ENCODE measurements at places on chromosomes 1 and 21.

DNA sequence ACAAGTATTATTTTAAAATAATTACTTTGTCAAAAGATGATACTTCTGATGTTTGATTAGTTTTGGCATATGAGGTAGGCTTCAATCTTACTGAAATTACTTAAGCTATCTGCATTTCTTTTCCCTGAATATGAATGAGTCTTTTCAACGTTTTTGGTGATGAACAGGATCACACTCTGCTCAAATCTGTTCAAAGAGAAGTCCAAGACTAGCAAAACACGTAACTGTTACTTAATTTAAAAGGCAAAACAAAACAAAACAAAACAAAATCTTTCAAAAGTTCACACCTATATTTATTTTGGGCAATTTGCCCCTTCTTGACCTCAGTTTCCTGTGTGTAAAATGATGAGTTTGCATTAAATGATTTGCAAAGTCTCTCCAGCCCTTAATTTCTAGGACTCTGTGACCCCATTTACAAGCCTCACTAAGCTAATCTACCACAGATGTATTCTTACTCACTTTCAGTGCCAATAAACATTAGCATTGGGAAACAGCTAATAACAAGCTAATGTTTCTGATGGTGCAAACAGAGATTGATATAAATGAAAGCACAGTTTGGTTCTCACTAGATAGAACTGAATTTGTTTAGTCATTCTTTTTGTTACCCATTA is 865.4 kb downstream of the LTN1 start:
- DNase-seq, result no peak

DNA sequence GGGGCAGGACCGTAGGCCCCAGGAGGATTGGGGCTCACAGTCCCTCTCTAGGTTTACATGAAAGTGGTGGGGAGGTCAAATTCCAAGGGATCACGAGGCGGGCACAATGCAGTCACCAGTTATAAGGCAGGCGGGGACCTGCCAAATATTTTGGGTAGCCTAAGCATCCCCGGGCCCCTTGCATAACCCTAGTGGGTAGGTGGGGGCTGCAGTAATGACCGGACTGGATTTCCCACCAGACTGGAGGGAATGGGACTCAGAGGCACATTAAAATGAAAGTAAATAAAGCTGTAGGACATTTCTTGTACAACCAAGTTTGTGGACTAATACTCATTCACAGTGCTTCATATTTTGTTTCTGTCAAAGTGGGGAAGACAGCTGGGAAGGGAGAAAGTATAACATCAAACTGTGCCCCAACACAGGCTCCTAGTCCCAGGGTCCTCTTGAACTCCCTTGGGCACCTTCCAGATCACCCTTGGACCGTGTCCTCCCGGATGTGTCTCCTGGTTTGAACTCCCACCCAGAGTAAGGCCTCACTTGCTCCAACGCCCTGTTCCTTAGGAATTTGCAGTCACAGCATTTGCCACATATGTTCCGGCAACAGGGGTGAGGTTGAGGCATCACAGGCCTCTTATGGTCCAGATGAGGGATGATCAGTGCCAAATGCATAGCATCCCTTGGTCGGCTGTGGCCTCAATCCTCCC is 28.4 kb upstream of the KIAA0040 start:
- DNase-seq, result no peak

DNA sequence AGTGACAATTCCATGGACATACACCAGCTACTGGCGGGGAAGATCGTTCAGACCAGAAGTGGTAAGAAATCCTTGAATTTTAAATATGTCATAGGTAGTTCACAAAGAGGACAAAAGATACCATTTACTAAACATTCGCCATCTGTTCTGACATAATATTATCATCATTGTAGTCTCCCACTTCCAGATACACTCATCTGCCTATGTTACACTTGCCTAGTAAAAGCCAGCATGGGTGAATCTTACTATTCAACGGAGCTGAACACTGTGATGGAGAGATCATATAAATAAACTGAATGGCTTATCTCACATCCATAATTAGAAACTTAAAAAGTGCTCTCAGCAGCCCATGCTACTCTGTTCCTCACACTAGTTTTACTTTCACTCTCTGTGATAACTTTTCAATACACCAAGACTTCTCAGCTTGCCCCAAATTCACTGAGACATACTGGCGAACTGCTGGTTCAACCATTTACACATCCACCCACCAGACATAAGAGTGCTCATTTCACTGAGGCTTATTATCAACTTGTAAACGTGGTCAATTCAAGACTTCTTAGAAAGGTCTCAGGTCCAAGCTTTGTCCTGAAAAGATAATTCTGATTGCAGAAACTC is 463 bp upstream of the PRRC2C start:
- DNase-seq, result no peak

DNA sequence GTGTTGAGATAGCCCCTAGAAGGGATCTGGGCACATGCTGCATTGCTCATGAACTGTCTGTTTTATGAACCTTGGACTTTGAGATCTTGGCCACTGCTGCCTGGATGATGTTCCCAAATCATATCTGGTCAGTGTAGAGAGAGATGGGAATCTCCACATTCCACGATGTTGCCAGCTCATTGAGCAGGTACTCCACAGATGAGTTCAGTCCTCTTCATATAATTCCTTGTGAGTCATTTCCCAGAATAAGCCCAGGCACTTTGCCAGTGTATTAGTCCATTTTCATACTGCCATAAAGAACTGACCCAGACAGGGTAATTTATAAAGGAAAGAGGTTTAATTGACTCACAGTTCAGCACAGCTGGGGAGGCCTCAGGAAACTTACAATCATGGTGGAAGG is 254.0 kb upstream of the RUNX1 start:
- no peak for DNase-seq

- peak; percentile 43 for DNase-seq
Measured at GRCh38 chr1:9852410-9853248, 28.9 kb upstream of the CLSTN1 start.

DNA sequence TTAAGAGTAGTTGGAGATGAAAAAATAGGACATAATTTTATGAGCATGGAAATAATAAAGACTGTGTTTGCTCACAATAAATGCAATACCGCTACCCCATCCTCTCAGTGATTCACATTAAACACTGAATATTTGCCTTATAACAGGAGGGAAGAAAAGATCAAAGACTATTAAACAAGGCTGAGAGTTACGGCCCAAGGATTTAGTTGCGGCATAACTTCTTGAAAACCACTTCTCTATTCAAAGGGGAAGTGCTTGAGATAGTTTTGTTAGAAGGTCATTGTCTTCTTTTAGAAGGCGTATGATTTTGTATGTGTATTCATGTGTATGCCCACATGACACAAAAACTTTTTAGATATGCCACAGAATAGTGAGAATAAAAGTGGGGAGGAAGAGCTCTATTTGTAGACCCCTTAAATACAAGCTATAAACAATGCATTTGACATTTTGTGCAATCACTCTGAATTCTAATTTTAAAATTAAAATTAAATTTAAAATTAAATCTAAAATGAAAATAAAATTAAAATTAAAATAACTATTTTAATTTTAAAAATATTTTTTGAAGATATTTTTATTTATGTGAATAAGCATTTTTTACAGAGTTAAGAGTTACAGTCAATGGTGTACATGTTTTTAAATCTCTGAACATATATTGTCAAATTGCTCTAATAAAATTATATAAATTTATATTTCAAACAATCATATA is 986.6 kb upstream of the ADAMTS5 start:
- no peak for DNase-seq

DNA sequence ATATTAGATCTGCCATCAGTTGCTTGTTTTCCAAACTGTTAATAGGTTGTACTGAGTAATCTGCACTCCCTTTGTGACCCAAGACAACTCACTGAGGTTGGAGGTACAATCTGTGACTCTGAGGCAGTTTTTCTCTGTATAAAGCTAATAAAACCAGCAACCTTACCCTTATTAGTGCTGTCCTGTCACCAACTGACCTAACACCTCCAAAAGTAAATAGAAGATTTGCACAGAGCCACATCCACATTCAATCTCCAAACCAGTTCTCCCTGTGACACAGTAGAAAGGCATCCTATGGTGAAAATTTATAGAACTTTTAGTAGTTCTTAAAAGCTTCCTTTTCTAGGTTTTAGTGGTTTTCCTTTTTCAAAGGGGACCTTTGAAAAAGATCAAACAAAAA is 140.4 kb upstream of the ADGRL2 start:
- no peak for DNase-seq

DNA sequence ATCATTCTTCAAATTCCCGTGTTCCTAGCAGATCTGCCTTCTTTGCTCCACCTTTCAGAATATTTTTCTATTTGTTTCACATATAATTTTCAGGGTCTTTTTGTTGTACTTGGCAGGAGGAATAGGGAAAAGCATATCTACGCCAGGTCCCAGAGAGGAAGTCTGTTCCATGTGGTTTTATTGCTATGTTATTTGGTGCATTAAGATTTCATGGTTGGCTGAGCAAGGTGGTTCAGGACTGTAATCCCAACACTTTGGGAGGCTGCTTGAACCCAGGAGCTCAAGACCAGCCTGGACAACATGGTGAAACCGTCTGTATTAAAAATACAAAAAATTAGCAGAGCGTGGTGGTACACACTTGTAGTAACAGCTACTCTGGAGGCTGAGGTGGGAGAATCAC is 36.1 kb downstream of the COL6A1 start:
- DNase-seq, result no peak

- DNase-seq, result no peak
Measured at GRCh38 chr1:52579415-52579814, 22.8 kb upstream of the GPX7 start.

- peak; percentile 38 for DNase-seq
Measured at GRCh38 chr21:45482899-45483821, 59.1 kb downstream of the SLC19A1 start.

DNA sequence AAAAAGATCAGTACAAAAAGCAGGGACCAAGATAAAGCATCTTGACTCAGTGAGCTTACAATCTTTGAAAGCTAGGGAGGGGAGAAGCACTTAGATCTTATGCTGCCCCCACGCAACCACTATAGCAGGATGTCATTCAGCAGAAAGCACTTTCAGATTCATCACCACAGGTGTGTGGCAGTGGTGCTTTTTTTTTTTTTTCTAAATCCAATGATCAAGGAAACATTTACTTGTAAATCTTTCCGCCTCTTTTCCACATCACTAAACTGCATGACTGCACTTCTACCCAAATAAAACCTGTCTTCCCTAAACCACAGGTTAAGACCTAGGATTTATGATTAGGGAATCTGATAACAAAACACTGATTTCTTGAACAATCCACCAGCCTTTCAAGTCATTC is 154.8 kb downstream of the SLC45A1 start:
- no peak for DNase-seq

DNA sequence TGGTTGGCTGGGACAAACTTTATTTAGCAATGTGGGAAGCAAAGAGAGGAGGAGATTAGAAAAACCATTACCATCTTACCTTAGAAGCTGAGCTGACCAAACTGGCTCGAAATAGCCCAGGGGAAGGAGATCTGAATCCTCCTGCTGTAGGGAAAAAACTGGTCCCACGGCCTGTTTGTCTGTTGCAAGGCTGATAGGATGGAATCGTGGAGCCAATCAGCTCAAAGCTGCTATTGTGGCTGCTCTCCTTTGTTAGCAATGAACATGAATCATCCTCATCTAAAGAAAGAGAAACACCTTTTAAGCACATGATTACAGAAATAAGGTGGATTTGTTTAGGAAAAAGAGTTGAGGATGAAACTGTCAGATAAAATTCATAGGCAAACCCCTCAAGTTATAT is 21.5 kb downstream of the CLSPN start:
- no peak for DNase-seq

DNA sequence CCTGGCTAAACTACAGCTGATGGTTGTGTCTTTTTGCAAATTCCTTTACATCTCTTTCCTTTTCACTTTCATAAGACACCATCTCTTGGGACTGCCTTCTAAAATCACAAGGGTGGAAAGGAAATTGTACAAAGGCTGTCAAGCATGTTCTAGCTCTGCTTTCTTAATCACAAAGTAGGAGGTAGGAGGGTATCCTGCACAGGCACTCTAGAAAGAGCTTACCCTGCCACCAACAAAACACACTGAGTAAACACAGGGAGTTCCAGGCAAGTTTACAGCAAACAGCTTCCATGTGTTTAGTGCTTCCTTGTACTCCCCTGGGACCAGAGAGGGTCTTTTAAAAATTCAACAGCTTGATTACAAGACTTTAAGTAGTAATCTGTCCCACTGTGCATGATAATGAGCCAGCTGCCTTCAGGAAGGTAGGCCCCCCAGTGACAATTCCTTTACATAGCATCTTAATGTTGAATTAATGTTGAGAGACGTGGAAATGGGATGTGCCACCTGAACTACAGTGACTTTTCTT is 2.4 kb downstream of the PLPP3 start:
- DNase-seq, result peak; percentile 70

DNA sequence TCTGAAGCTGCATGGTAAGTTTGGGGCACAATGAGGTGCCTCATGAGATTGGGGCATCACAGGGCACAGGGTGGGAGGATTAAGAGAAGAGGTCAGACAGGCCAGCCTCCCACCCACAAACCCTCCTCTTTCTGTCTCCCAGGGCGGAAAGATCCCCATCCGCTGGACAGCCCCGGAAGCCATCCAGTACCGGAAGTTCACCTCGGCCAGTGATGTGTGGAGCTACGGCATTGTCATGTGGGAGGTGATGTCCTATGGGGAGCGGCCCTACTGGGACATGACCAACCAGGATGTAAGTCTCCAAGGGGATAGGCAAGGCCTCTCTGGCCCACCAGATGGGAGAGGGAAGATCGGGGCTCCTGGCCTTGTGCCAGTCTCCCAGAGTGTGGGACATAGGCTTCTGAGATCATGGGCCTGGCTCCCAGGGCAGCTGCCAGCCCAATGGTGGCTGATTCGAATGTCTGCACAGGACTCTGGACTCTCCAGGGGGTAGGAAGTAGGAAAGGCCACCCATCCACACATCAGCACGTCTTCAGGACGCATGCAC is 63.7 kb downstream of the LACTBL1 start:
- no peak for DNase-seq

DNA sequence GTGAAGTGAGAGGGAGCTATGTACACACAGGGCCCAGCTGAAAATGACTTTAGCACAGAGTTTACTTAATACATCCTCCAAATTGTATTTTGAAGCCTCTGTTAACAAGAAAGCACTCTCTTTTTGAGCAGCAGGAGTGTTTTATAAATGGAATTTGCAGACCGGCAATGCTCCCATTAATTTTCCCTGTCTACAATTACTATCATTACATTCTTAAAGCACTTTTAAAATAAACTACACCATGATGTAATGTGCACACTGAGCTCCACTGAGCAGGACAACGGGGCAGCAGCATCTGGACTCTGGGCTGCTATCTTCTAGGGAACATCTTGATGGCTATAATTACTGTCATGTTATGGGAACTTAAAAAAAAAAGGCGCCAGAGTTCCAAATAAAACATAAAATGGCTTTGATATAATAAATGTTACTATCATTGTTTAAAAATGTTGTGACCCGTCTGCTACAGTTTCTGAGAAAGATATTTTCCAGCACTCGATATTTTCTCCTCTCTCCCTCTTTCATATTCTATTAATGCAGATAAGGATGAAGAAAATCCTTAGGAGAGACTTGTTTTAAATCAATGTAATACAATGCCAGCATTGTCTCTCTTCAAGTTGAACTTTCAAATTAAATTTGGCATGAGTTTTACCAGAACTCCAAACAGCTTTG is 150.9 kb downstream of the HLX start:
- DNase-seq, result no peak

GRCh38 chr1:167538657-167539056 is 14.9 kb downstream of the CREG1 start:
- DNase-seq, result no peak

- DNase-seq, result no peak
Measured at GRCh38 chr1:224160171-224160682, 22.8 kb upstream of the DEGS1 start.

Data from globus pallidus (tissue), 1 donor.